NCI-H2081 (cell line): ENCODE measurements at places on chromosomes 7 and 10.

DNA sequence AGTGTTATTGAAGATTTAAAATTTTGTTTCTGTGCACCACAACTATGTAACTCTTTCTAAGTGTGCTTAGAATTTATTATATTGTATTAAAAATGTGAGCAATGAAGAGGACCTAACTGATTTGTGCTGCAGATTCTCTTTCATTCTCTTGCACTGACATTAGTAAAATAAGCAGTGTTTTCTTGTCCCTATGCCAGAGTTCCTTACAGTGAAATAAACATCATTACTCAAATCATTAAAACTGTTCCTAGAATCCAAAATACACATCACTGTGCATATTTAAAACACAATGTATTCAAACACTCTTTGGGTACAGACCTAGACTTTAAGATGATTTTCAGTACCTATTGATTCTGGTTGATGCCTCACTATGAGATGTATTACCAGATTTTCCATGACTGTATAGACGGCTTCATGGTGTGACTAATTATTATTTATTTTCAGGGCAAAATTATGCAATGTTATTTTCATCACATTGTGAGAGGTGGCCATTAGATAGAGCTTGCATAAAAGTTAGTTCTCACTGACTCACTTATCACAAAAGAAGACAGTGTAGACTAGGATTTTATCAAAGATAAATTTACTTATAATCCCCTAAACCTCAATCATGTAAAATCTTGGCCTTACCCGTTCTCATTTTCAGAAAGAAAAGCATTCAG, 93.4 kb downstream of the PTPRZ1 start:
- DNase-seq, result no peak

DNA sequence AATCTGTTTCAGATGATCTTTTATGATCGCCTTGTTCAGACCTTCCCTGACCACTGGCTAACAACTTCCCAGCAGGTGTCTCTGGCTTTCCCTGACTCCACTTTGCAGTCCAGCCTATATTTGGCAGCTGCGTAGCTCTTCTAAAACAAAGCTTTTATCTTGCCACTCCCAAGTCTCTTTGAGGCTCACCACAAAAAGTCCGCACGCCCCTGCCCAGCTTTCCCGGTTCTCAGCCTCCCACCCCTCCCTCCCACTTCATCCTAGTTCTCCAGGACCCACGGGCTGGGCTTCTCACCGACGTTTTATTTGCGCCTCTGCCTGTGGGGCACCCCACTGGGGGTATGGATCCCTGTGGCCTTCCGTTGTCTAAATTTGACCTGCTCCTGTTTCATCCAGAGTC, 58.9 kb upstream of the USP6NL start:
- no peak for DNase-seq

DNA sequence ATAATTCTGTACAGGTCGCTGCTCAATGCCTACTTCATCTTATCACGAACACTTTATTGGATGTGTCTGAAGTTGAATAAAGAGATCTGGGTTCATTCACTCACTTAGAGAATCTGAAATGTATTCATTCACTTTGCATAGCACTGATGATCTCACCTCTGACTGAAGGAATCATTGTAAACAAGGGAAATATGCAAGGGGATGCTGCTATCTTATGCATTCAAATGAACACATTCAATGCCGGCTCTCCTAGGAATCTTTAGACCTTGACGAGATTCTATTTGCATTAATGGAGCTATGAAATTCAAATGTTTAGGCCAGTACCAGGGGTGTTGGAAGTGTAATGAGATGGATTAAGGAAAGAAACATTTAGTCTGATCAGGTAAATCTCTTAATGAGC, 200.6 kb upstream of the COBL start:
- DNase-seq, result no peak

DNA sequence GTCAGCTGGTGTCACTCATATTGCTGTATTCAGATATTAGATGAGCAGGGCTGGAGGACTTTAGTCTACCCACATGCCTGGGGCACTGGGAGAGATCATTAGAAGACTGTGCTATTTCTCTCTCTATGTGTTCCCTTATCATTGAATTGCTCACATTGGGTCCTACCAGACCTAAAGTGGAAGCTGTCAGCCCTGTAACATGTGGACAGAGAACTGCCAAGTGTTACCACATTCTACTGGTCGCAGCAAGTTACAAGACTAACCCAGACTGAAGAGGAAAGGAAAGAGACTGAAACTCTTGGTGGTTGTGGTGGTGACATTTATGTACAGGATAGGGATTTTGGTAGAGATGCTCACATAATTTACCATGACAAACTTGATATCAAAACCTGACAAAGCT, 627.1 kb upstream of the FZD8 start:
- no peak for DNase-seq

DNA sequence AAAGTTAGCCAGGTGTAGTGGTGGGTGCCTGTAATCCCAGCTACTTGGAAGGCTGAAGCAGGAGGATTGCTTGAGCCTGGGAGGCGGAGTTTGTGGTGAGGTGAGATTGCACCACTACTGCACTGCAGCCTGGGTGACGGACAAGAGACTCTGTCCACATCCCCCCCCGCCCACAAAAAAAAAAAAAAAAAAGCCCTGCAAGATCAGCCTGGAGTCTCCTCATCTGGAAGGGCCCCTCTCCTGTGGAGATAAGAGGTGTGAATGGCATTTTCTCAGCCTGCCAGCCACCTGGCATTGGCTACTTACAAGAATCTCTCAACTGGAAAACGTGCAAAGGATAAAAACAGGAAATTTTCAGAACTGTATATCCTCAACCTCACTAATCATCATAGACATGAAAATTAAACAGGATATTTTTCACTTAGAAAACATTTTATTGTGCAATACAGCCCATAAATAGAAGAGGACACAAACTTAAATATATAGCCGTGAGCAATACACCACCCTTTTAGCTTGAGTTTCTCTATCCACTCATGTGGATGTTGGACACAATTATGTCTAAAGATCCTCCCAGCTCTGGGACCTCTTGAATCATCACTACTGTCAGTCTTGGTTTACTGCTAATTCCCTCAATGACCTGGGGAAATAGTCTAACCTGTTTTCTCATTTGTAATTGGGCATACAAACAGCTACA, 11.3 kb upstream of the TSPAN15 start:
- no peak for DNase-seq

- no peak for DNase-seq
These were observed 20.7 kb downstream of the SKAP2 start for GRCh38 chr7:26843705-26844104.

DNA sequence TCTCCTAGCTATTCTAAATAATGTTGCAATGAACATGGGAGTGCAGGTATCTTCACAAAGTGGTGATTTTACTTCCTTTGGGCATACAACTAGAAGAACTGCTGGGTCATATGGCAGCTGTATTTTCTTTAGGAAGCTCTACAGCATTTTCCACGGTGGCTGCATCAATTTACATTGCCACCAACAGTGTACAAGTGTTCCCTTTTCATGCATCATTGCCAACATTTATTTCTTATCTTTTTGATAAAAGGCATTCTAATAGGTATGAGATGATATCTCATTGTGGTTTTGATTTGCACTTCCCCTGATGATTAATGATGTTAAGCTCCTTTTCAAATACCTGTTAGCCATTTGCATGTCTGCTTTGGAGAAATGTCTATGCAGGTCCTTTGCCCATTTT, 52.6 kb downstream of the NT5C2 start:
- DNase-seq, result no peak

DNA sequence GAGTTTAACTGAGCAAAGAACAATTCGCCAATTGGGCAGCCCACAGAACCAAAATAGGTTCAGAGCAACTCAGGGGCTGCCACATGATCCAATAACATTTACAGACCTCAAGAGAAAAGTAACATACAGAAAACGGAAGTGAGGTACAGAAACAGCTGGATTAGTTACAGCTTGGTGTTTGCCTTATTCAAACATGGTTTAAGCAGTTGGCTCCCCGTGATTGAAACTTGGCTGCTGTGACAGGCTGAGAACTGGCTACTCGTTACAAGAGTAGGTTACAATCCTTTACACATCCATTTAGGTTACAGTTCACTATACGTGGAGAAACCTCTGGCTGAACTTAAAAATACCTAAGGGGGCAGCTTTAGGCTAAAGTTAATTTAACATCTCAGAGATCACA, 673.1 kb upstream of the PHF14 start:
- DNase-seq, result no peak

DNA sequence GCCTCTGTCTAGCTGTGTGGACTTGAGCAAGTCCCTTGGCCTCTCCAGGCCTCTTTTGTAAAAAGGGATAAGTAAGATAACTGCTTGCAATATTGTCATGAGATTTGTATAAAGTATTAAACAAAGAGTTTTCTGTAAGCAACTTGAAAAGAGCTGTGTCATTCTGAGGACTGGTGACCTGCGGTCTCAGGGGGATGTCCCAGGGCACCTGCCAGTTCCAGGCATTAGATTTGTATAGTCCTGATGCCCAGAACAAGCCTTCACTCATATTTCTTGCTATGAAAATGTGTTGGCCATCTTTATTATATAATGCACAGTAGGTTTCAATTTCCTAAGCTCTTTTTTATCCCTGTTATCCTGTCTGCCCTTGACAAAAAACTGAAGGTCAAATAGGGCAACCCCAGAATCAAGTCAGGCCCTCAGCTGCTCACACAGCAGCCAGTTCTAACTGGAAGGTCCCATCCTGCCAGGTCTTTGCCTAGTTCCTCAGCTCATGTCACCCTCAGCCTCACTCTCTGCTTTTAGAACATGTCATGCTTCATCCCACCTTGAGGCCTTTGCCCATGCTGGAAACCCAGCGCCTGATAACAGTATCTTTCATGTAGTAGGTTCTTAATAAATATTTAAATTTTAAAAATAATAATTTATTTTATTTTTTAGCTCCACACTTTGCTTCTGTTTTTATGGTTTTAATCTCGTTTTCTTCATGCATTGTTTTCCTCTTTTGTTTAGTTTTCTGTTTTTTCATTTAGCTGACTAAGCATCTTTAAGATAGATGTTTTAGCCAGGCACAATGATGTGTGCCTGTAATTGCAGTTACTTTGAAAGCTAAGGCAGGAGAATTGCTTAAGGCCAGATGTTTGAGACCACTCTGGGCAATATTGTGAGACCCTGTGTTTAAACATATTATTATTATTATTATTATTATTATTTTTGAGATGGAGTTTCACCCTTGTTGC, 87.5 kb upstream of the ZNF92 start:
- DNase-seq, result no peak

GRCh38 chr7:149126662-149127266, 640 bp upstream of the ZNF425 start:
- peak; percentile 56 for DNase-seq

DNA sequence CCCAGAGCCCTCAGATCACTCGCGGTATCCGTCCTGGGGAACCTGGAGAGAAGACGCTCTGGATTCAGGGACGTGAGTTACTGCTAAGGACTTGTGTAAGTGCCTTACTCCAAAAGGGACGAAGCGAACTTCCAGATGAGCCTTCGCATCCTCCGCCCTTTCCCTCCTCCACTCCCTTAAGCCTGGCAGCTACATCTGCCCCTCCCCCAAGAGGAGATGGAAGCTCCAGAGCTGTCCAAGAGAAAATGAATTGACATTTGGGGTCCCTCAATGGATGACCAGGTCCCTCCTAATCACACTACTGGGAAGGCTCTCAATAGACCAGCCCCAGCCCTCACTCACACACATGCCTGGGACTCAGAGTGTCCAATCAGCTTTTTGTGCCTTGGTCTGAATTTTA, 31.3 kb upstream of the GDF10 start:
- no peak for DNase-seq

GRCh38 chr7:464454-465401, 54.9 kb downstream of the PDGFA start:
- no peak for DNase-seq

DNA sequence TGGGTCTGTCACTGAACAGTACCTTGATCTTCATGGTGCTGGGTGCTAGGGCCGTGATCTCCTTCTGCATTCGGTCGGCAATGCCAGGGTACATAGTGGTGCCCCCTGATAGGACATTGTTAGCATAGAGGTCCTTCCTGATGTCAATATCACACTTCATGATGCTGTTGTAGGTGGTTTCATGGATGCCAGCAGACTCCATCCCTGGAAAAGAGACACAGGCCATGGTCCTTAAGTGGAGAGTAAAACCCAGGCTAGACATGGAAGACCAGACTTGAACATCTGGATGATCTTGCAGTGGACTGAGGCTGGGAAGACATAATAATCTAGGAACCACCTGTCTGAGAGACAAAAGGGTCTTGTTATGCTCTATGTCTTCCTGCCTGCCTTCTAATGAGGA, 14.5 kb downstream of the ACTA2 start:
- DNase-seq, result no peak

- DNase-seq, result no peak
These were observed 9.4 kb downstream of the NOC3L start for GRCh38 chr10:94353336-94353735.
